Activated CD4-positive, alpha-beta T cell treated with anti-CD3 and anti-CD28 coated beads for 36 hours (primary cell): ENCODE measurements at places on chromosomes 4 and X. TPM values are rescaled to one million over a fixed set of nuclear protein-coding genes. Genes with fewer than 3 reads are reported as not detected.

DNA sequence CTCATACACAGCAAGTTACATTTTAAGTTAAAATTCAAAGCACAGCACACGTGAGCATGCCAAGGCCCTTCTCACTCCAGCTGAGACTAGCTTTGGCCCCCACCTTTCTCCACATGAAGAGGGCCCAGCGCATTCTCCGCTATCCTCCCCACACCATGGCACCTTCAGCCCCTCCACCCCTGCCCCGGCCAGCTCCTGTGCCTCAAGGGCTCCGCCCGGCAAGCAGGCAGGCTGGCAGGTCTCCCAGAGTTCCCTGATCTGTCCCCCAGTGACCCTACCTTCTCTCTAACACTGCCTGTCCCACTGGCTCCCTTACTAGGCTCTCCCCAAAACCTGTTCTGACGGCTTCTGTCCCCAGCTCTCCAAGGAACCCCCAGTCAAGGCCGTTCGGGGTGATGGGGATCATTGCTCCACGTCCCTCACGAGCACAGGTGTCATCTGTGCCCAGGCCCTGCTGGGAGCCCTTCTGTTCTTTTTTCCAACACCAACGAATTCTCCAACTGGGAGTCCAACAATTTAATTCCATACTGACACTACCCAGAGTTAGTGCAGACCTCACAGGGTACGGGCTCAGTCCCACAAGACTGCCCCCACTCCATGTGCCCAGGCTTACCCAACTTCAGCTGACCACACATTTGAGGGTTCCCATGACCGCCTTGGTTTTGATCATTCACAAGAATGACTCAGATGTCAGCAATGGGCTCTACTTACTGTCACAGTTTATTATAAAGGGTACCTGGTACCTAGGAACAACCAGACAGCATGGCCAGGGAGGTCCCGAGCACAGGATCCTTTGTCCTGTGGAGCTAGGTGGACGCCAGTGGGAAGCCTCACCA, 4.2 kb downstream of the LETM1 start:
- peaks cover 18% of the 10 kb centered on the region for H3K36me3 ChIP-seq
- H3K4me1 ChIP-seq: peaks cover 38% of the 10 kb centered on the region
- no peak for DNase-seq
- peak overlapping the region; percentile 19 for H3K27ac ChIP-seq
- H3K4me3 ChIP-seq: no peak overlapping the region

The S100G gene
- not detected for total RNA-seq

GRCh38 chr4:133668061-133668851, 519.2 kb downstream of the PCDH10 start:
- no peaks in the 10 kb centered on the region for H3K36me3 ChIP-seq
- no peaks in the 10 kb centered on the region for H3K4me1 ChIP-seq
- no peak for DNase-seq
- no peak overlapping the region for H3K4me3 ChIP-seq
- H3K27ac ChIP-seq: no peak overlapping the region

The ADAM29 gene
- not detected for total RNA-seq

DNA sequence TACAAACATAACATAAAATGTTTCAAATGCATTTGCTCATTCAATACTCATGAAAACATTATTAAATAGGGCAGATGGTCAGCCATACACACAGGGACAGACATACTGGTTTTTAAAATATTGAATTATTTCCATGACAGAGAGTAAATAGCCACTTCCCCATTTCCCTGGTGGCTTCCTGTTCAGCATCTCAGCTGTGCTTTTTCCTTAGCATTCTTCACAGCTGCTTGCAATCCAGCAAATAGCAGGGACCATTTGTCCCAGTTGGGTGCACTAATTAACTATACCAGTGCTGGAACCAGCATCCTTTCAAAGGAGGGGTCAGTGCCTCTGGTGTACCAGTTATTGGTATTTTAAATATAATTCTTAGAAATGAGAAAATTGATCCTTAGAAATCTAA, 964.7 kb downstream of the RAB28 start:
- no peaks in the 10 kb centered on the region for H3K36me3 ChIP-seq
- H3K27me3 ChIP-seq: no peaks in the 10 kb centered on the region
- no peak overlapping the region for H3K27ac ChIP-seq
- no peaks in the 10 kb centered on the region for H3K4me1 ChIP-seq

The RNF212 gene
- total RNA-seq: 2.4 TPM

- H3K27ac ChIP-seq: no peak overlapping the region
- peaks cover 11% of the 10 kb centered on the region for H3K27me3 ChIP-seq
- H3K4me3 ChIP-seq: no peak overlapping the region
- H3K36me3 ChIP-seq: no peaks in the 10 kb centered on the region
These were observed 21.9 kb downstream of the ARMCX6 start for GRCh38 chrX:101595739-101596419.

GRCh38 chr4:74631338-74631737, 163.0 kb downstream of the BTC start:
- no peak overlapping the region for H3K4me3 ChIP-seq
- no peak for DNase-seq
- peaks cover 19% of the 10 kb centered on the region for H3K4me1 ChIP-seq
- H3K27ac ChIP-seq: no peak overlapping the region
- H3K36me3 ChIP-seq: no peaks in the 10 kb centered on the region
- peaks cover 1% of the 10 kb centered on the region for H3K27me3 ChIP-seq

GRCh38 chrX:154776753-154777152, 14.1 kb downstream of the DKC1 start:
- peaks cover 39% of the 10 kb centered on the region for H3K36me3 ChIP-seq
- peak overlapping the region; percentile 79 for H3K27ac ChIP-seq
- H3K27me3 ChIP-seq: no peaks in the 10 kb centered on the region
- DNase-seq: no peak

GRCh38 chr4:81609844-81610243, 138.1 kb upstream of the RASGEF1B start:
- H3K36me3 ChIP-seq: no peaks in the 10 kb centered on the region
- no peak overlapping the region for H3K4me3 ChIP-seq
- H3K27ac ChIP-seq: no peak overlapping the region
- no peak for DNase-seq
- no peaks in the 10 kb centered on the region for H3K27me3 ChIP-seq
